Mammary epithelial cell (primary cell): ENCODE measurements at places on chromosomes 1 and 21. TPM values are rescaled to one million over a fixed set of nuclear protein-coding genes. Genes with fewer than 3 reads are reported as not detected.
A peak's percentile ranks its signal among the peaks of the same experiment; 100 is the strongest.

GRCh38 chr1:200776949-200777348 lies 38.3 kb downstream of the CAMSAP2 start:
- DNase-seq, result no peak

DNA sequence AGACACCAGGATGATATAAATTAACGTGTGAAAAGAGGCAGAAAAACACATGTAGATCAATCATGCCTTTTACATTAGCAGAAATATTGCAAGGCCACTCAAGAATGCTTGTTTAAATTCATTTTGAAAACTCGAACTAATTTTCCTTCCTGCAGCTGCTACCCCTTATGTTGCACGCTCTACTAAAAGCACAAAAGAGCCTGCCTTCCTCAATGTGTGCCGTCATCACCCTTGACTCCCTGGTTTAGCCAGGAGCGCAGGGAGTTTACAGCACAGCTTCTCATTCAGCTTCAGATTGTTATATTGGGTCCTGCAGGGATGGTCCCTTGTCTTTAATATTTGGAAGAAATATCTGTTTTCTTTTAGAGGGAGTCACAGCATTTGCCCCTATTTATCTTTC lies 10.1 kb upstream of the ST6GALNAC5 start:
- no peak for DNase-seq

DNA sequence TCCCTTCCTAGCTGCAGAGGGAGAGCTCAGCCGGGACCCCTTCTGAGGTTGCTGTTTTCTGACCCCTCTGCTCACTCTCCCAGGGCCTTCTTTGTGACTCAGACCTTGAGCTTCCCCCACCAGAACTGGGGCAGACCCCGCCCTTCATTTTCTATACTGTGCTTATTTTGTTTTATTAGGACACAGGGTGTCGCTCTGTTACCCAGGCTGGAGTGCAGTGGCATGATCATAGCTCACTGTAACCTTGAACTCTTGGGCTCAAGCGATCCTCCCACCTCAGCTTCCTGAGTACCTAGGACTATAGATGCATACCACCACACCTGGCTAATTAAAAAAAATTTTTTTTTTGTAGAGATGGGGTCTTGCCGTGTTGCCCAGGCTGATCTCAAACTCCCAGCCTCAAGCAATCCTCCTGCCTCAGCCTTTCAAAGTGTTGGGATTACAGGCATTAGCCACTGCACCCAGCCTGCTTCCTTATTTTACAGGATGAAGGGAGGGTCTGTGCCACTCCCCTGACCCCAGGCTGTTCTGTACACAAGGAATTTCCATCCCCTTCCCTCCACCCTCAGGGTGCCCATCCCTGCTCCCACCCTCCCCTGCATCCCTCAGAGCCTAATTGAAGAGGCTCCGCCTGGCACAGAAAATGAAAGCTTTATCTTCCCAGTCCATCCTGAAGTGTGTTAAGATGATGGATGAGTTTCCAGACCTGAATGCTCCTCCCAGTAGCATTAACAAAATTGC lies 195.2 kb upstream of the POU3F1 start:
- DNase-seq, result no peak

DNA sequence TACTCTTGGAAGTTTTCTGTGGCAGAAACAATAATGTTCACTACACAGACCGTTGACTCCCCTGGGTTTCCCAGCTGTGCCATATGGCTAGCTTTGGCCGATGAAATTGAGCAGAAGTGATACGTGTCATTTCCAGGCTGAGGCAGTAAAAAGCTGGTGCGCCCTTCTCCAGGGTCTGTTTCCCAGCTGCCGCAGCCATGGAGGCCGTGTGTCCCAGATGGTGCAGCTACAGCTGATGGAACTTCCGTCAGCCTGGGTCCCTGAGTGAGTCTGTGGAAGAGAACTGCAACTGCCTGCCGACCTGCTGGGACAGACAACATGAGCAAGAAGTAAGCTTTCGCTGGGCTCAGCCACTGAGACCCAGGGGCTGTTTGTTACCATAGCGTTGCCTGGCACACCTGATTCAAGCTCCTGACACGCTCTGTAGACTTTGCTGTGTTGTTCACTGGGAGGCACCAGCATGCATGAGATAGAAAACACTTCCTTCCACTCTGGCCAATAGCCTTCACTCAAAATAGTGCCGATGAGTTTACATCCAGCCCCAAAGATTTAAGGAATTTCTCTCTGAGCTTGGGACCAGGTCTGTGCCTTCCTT lies 116.3 kb upstream of the SLC25A33 start:
- no peak for DNase-seq

- peak; percentile 8 for DNase-seq
These were observed 58.5 kb downstream of the BEND5 start for GRCh38 chr1:48718116-48718630.

DNA sequence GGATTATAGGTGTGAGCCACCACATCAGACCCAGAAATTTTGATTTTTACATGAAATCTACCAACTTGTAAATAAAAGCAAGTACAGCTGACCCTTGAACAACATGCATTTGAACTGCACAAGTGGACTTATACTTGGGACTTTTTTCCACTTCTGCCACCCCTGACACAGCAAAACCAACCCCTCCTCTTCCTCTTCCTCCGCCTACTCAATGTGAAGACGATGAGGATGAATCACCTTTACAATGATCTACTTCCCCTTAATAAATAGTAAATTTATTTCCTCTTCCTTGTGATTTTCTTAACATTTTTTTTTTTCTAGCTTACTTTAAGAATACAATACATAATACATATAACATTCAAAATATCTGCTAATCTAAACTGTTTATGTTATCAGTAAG lies 17.5 kb upstream of the YRDC start:
- DNase-seq, result no peak

DNA sequence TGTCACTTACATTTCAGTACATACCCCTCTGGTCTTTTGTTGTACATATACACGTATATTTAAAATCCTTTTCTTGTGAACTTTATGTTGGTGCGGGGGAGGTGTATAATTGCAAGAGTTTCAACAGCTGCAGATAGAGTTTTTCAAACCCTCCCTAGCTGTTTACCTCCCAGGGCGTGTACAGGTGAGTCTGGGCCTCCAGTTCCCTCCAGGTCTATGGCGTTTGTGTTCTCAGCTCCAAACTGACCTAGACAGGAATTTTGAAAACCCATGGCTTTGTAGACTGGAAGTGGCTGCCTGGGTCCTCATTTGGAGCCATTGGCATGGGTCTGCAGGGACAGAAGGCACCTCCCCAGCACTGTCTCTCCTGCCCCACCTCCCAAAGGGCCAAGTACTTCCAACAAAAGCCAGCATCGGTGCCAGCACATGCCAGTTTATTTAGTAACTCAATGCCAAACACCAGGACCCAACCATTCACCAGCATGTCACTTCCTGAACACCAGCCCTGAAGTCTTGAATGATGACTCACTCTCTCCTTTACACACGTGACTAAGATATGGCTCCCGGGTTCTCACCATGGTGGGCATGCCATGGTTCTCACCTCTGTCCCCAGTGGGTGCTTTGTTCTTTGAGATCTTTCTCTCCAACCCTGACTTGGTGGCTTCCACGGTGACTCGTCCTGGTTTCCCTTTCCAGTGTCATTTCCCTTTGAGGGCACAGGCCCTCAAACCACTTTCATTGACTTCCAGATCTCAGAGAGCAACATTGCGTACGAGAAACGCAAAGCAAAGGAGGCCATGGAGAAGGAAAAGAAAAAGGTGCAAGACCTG lies 57.3 kb upstream of the EFHD2 start:
- DNase-seq, result peak; percentile 87

DNA sequence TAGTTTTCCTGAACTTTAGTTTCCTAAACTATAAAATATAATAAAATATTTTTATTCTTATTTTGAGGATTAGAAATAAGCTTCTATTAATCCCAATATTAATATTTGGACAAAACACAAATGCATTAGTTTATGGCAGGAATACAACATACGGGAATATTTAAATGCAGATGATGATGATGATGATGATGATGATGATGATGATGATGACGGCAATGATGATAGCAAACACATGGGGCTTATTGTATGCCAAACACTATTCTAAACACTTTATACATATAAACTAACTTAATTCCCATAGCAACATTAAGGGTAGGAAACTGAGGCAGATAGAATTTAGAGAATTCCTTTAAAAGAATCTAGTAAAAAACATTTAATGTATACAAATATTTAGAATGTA lies 541.5 kb upstream of the BEND5 start:
- DNase-seq, result no peak

DNA sequence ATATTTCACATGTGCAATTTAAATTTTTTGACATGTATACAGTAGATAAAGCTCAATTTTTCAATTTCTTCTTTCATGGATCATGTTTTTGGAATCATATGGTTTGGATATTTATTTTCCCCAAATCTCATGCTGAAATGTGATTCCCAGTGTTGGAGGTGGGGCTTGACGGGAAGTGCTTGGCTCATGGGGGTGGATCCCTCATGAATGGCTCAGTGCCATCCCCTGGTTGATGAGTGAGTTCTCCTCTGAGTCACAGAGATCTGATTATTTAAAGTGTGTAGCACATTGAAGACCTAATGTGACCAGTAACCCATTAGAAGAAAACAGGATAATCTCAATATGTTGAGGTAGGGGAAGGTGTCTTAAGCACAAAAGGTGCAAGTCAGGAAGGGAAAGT lies 9.1 kb upstream of the IFI16 start:
- peak; percentile 82 for DNase-seq

DNA sequence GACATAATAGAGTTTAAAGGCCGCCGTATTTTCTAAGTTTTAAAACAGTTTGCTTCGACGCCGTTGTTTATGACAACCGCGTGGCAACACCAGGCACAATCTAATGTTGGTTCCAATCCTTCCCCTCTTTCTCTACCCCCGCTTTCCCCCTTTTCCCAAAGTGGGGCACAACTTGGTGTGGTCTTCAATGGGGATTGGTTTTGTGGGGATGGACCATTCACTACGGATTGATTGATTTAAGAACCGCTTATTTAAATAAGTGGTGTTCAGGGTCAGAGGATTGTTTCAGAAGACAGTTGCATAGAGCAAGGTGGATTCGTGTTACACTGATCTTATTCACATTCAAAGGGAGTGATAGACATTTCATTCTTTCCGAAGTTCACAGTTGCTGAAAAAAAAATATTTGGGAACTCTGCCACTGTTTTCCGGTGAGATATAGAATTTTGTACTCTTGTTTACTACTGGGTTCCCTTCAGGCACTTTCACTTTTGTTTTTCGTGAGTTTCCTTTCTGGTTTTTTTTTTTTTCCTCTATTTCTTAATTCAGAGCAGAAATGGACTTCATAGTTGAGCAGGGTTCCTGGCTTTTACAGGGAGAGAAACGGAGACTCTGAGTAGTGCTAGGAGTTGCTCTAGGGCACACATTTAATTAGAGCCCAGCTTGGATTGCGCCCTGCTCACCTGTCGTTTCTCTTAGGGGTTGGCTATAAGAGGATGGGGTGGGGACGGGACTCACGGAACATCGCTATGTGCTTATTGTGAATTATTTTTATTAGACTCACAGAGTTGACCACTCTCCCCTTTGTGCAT lies 79.6 kb upstream of the AK4 start:
- peak; percentile 28 for DNase-seq

GRCh38 chr1:46401964-46402626 lies 8.0 kb downstream of the FAAH start:
- DNase-seq, result peak; percentile 95

GRCh38 chr1:2855206-2856065 lies 53.9 kb upstream of the TTC34 start:
- DNase-seq, result no peak

DNA sequence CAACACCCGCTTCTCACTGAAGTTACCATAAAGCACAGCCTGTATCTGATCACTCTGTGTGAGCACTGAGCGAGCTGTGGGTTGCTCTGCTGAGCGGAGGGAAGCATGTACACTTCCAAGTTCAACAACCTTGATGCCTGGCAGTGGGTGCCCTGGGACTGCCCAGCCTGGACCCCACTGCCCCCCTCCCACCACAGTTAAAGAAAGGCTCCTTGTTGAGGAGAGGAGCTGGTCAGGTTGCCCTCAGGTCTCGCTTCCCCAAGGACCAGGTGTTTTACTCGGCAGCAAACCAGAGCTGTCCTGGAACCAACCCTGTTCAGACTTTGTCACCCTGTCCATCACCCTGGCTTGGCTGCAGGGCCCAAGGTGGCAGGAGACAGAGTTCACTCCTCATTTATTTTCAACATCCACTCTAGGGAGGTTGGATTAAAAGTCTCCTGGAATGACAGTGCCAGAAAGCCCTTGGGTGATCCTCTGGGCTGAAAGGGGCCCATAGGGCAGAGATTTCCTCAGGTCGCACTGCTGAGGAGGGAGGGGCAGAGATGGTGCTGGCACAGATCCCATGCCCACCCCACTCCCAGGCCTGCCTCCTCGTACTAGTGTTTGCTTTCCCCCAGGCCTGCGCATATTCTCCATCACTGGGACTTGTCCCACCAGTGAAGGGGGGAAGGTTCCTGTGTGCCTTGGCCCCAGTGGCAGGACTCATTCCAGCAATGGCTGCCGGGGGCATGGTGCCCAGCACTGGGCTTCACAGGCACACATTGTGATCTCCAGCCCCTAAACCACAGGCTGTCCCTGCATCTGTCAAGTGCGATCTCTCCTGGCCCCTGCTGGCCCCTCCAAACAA lies 101.7 kb downstream of the TRABD2B start:
- DNase-seq, result no peak

GRCh38 chr1:68703921-68704354 lies 207.1 kb upstream of the DEPDC1 start:
- DNase-seq, result peak; percentile 8

DNA sequence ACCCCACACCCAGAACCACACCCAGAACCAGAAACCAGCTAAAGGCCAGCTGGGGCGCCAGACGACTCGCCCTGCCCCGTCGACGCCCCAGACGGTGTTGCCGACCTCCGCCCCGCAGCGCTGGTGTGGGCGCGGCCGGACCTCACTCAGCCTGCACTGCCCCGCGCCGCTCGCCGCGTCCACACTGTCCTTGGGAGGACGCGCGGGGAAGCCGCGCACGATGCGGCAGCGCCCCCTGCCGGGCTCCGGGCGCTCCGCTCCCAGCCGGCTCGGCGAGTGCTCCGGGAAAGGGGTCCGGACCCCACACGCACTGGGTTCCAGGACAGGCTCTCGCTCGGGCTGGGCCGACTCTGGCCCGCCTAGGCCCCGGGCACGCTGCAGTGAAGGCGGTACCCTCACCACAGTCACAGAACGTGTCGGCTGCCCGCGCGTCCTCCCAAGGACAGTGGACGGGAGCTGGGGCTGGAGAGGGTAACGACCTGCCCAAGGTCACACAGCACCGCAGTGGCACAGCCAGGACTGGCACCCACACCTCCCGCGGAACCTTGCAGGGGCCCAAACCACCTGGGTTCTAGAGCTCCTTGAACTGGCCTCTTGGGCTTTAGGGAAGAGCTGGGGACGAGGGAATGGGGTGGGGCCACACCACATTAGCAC lies 90.2 kb downstream of the DMRTA2 start:
- DNase-seq, result peak; percentile 20

FMO5 gene
- 1.3 TPM for total RNA-seq

TRAPPC10 gene
- total RNA-seq, result 33.7 and 37.3 TPM in 2 replicates

CRYAA gene
- total RNA-seq, result not detected

PLA2G2D gene
- not detected for total RNA-seq

RHBG gene
- total RNA-seq, result not detected

ATP1A2 gene
- total RNA-seq, result not detected in 2 replicates

ITGB2 gene
- total RNA-seq, result 0.48 TPM in 1 of 2 replicates, not detected in the other
